ENCODE measurements at places on chromosomes 3 and 15.

DNA sequence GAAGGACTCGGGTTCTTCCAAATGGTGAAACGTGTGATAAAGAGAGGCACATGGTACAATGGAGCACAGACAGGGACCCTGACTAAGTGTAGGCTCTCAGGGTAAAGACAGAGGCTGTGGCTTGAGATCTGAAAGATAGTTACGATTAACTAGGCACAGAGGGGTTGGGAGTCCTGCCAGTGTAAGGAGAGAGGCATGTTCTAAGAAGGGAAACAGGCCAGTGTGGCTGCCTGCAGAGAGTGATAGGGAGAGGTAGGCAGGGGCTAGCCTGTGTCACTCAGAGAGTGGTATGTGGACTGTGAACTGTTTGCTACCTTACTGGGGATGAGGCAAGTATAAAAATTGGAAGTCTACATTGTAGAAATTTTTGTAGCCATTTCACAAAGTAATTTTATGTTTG is 109.5 kb downstream of the PEX5L start:
- DNase-seq: no peak

GRCh38 chr15:52557274-52557641 is 11.6 kb downstream of the ARPP19 start:
- no peak for DNase-seq

DNA sequence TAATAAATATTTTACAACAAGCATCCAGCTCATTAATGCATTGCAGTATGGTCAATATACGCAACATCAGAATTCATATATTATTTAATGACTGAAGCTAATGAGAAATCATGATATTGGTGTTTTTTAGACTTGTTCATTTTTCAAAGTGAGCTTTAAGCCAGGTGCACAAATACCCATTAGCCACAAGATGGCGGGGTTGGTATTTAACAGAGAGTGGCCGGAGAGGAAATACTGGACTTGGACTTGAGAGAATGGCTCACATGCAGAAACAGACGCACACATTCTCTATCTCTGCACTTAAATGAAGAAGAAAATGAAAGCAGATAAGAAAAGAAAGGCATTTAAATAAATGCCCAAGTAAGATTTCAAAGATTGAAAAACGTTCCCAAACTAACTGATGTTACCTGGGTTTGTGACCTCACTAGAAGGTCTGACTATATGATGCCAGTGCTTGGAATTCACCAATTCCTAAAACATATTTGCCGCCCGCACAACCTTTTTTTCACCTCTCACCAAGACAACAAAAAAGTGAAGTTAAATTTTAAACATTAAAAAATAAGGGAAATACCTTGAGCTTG is 21.2 kb upstream of the CRBN start:
- no peak for DNase-seq

DNA sequence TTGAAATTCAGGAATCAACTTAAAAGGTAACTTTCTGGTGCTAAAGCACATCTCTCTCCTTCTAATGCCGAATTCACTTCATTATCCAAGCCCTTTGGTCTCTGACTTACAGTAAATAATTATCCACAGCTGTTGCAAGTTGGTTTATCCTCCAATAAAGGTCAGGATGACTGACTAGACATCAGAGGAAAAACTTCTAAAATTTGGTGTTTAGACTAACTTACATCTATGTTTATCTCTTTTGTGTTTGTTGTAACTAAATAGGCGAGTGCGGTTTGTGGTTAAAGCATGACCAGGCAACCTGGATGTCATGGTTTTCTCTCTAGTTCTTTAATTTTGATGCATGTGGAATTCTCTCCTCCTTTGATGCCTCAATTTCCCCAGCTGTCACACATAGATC is 237.4 kb upstream of the LRTM1 start:
- DNase-seq: no peak

DNA sequence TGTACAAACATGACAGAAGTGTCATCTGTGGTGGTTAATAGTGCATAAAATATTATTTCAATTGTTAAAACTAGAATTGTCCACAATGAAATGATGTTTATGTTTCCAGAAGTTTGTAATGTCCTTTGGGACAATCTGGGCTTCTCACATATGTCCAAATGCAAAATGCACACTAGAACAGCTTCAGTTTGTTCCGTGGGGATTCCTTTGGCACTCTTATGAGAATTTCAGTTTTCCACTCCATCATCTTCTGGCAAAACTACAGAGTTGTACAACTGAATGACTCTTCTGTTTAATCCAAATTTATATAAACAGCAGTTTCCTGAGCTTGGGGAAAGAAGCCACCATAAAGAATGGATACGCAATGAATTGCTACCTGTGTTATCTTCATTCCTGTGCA is 2.0 kb upstream of the OR5H6 start:
- DNase-seq: no peak

DNA sequence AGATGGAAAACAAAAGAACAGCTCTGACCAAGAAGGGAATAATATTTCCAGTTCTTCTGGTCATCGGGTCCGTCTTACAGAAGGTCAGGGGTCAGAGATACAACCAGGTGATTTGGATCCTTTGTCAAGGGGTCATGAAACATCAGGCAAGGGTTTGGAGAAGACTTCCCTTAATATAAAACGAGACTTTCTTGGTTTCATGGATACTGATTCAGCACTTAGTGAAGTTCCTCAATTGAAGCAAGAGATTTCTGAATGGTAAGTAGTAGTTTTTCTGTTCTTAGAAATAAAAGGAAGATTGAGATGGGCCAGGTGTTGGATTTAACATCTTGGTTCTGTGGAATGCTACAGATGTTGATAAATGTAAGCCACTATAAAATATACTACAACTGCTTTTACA is 9.5 kb downstream of the MGA start:
- DNase-seq: no peak

DNA sequence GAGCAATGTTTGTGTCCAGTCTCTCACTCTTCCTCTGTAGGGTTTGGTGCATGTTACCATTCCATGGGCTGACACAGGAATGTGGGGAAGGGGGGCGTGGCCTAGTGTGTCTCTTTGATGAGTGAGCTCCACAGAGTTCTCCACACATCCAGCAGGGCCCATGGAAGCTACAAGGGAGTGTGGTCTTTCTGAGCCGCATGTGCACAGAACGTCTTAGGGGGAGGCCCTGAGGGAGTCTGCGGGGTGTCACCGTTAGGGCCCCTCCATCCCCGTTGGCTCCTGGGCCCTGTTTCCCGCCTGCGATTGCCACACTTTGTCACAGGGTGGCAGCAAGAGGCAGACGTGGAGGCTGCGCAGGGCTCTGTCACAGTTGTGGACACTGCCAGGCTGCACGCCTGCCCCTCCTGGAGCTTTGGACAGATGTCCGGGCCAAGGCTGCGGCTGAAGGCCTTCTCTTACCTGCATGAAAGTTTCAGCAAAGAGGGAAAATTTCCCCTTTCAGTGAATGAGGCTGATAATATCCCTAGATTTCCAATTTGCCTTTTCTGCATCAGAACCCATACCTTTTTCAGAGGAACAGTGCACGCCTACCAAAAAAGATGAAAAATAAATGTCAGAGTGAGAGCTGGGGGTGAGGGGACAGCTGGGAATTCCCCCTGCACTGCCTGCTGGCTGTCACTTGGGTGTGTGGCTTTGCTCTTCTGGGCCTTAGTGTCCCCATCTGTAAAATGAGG is 24.3 kb downstream of the CACNA2D3 start:
- DNase-seq: no peak

DNA sequence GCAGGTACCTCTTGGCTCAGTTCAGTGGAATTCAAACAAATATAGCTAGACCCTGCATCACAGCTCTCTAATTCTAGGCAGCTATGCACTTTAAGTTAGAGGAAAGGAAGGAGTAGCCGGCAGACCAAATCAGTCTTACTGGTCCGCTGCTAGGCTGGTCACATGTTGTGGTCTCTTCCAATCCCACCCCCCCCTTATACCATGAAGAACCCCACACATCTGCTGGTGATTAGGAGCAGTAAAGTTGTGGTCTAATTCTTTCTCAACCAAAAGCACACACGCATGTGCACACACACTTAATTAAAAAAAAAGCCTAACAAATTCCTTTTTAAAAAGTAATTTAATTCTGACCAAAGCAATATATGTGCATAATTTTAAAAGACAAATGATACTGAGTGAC is 16.7 kb upstream of the SH3GL3 start:
- DNase-seq: no peak

DNA sequence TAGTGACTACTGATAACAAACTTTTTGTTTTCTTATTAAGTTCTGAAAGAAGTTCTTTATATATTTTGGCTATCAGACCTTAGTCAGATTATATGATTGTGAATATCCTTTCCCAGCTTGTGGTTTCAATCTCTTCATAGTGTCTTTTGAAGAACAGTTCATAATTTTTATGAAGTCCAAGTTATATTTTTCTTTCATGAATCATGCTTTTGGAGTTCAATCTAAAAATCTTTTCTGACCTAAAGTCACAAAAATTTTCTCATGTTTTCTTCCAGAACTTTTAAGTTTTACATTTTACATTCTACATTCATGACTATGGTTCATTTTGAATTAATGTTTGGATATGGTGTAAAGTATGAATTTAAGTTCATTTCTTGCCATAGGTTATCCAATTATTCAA is 34.2 kb upstream of the OCA2 start:
- no peak for DNase-seq

DNA sequence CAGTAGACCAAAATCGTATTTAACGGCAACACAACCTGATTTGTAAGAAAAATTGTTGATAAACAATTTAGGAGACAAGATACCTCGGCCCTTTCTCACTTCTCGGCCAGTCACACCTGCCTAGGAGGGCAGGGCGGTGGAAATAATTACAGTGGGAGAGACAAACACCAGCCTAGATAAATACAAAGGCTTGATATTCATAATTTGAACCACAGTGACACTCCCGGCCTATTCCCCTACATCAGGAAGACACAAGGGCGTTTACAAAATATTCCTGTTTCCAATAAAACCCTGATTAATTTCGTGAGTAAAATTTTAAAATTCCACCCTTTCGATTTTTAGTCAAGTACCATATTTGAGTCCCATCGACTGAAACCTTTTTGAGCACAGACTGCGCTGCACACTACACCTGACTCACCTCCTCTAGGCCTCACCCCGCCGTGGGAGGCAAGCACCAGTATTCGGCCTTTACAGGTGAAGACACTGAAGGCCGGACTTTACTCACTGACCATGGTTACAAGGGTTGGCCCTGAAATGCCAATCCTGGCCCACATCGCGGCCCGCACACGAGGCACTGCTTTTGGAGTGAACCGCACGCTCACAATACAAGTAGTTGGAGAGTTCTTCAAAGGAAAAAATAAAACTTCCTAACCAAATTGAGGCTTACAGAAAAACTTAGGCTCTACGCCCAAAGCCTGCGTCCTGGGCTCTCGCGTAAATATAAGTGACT is 794 bp downstream of the ARPP19 start:
- DNase-seq: peak; percentile 51

- DNase-seq: no peak
Measured at GRCh38 chr15:68318931-68319909, 41.7 kb downstream of the FEM1B start.

GRCh38 chr3:130341388-130341787 is 4.1 kb upstream of the COL6A5 start:
- no peak for DNase-seq

DNA sequence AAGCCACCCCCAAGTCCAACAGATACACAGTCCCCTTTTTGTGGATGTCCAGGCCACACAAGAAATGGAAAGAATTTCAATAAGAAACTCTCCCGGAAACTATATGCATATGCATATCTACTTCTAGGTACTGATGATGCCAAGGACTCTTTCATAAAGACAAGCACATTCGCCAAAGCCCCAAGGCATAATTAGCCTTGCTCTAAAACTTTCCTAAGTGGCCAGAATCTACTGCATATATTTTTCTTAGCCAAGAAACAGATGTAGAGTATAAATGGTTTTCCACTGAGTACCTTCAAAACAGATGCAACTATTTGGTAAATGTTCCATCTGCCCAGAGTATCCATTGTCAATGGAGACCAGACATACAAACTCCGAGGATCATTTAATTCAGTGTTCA is 73.9 kb downstream of the MAGI1 start:
- no peak for DNase-seq

GRCh38 chr3:2851361-2851760 is 258.8 kb downstream of the IL5RA start:
- DNase-seq: no peak

- DNase-seq: no peak
Measured at GRCh38 chr3:53949541-53949940, 57.9 kb upstream of the SELENOK start.

DNA sequence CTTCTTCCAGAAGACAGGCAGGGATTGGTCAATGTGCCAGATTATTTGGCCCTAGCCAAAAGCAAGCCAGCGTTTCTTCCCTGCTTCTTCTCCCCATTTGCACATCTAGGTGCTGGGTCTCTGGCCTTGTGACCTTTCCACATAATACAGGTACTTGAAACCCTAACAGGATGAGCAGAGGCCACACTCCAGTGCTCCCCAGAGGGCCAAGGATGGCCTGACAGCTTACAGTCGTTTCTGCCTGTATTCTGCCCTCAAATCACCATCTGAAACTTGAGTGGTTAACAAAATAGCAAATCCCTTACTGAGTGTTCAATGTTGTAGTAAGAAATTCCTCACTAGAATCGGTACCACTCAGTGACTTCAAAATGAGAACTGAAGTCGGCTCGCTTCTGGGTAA is 29.1 kb downstream of the MKRN2 start:
- DNase-seq: no peak

DNA sequence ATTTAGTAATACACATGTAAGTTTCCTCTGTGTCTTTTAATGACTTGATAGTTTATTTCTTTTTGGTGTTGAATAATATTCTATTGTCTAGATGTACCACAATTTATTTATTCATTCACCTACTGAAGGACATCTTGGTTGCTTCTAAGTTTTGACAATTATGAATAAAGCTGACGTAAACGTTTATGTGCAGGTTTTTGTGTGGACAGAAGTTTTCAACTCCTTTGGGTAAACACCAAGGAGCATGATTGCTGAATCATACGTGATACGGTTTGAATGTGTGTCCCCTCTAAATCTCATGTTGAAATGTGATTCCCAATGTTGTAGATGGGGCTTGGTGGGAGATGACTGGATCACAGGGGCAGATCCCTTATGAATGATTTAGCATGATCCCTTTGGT is 21.5 kb downstream of the SPESP1 start:
- DNase-seq: no peak

GRCh38 chr3:171812811-171813210 is 2.5 kb upstream of the PLD1 start:
- DNase-seq: no peak

DNA sequence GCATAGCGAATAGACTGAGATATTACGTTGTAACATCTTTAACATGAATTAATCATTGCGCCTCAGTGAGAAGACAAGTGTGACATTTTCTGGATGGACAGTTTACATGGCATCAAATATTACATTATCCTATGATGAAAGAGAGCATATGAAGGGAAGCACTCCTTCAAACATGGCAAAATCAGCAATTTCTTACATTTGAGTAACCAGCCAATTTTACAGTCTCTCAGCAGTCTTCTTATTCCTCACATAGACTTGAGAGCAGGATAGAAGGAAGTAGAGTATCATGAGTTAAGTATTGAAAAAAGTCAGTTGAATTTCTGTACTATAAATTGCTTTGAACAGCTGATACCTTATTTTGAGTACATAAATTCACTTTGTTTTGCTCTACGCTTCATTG is 38.9 kb downstream of the FANCI start:
- DNase-seq: no peak

All from activated naive CD8-positive, alpha-beta T cell treated with anti-CD3 and anti-CD28 coated beads, Interleukin-2, amount 50 U/mL, for 24 hours (primary cell).